ENCODE measurements at places on chromosomes 12 and 14. TPM values are rescaled to one million over a fixed set of nuclear protein-coding genes. Genes with fewer than 3 reads are reported as not detected.

- H3K36me3 ChIP-seq: peaks cover 61% of the 10 kb centered on the region
- no peaks in the 10 kb centered on the region for H3K27me3 ChIP-seq
- H3K4me3 ChIP-seq: no peak overlapping the region
- no peaks in the 10 kb centered on the region for H3K4me1 ChIP-seq
- no peak for DNase-seq
Observed at GRCh38 chr12:116718655-116719454, 19.0 kb downstream of the SPRING1 start.

- no peaks in the 10 kb centered on the region for H3K36me3 ChIP-seq
- H3K4me1 ChIP-seq: no peaks in the 10 kb centered on the region
- no peak overlapping the region for H3K27ac ChIP-seq
- H3K4me3 ChIP-seq: no peak overlapping the region
- no peak for DNase-seq
Observed at GRCh38 chr14:96756745-96757144, 40.4 kb upstream of the VRK1 start.

- peaks cover 6% of the 10 kb centered on the region for H3K4me1 ChIP-seq
- no peaks in the 10 kb centered on the region for H3K27me3 ChIP-seq
- H3K27ac ChIP-seq: no peak overlapping the region
- no peak overlapping the region for H3K4me3 ChIP-seq
- no peak for DNase-seq
Observed at GRCh38 chr12:110317911-110318310, 36.9 kb downstream of the ATP2A2 start.

- peaks cover 18% of the 10 kb centered on the region for H3K4me1 ChIP-seq
- peaks cover 7% of the 10 kb centered on the region for H3K36me3 ChIP-seq
- no peak for DNase-seq
- no peaks in the 10 kb centered on the region for H3K27me3 ChIP-seq
Observed at GRCh38 chr14:100374876-100375265, 51.7 kb downstream of the SLC25A47 start.

DNA sequence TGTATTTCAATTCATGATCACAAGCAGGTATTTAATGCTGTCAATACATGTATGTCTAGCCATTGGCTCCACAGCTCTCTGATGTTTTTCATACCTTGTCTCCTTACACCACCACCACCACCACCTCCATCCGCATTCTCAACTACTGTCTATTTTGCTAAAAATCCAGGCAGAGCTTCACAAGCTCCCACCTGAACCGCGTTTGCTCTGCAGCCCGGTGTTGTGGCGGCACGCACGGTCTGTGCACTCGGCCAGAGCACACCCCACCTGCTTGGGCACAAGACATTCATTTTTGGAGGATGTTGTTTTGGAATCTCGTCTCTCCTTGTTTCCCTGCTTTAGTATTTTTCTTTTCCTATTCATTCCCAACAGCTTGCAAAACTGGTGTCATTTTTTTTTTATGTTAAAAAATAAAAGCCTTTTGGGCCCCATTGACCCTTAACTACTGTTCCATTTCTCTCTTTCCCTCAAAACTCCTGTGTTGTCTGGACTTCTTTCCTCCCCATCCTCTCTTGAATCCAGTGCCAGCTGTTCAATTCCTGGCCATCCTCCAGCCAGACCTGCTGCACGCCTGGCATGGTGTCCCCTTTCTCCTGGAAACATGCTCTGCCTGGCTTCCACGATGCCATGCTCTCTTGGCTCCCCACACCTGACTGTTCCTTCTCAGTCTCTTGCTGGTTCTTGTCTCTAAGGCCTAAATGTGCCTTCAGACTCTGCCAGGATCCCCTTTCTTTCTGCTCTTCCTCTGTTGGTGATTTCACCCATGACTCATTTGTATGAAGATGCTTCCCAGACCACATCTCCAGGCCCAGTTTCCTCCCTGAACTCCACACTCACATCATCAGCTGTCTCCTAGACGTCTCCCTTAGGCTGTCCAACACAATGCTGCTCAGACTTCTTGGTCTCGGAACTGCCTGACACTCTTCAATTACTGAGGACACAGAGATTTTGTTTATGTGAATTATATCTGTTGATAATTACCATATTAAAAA lies 37.9 kb downstream of the PIWIL1 start:
- no peak overlapping the region for H3K27ac ChIP-seq
- H3K27me3 ChIP-seq: peaks cover 2% of the 10 kb centered on the region
- no peaks in the 10 kb centered on the region for H3K4me1 ChIP-seq
- H3K36me3 ChIP-seq: no peaks in the 10 kb centered on the region
- H3K4me3 ChIP-seq: no peak overlapping the region
- DNase-seq: no peak

GRCh38 chr12:94550964-94551363 lies 91.3 kb upstream of the CEP83 start:
- H3K4me1 ChIP-seq: no peaks in the 10 kb centered on the region
- no peak overlapping the region for H3K4me3 ChIP-seq
- no peak overlapping the region for H3K27ac ChIP-seq
- H3K36me3 ChIP-seq: no peaks in the 10 kb centered on the region
- no peak for DNase-seq

GRCh38 chr12:56296295-56296694 lies 3.8 kb downstream of the CS start:
- peaks cover 19% of the 10 kb centered on the region for H3K36me3 ChIP-seq
- peaks cover 15% of the 10 kb centered on the region for H3K4me1 ChIP-seq
- no peak overlapping the region for H3K27ac ChIP-seq
- H3K4me3 ChIP-seq: no peak overlapping the region
- no peak for DNase-seq
- no peaks in the 10 kb centered on the region for H3K27me3 ChIP-seq

GRCh38 chr12:43210485-43211192 lies 341.4 kb downstream of the ADAMTS20 start:
- no peaks in the 10 kb centered on the region for H3K4me1 ChIP-seq
- no peak overlapping the region for H3K4me3 ChIP-seq
- no peak overlapping the region for H3K27ac ChIP-seq
- no peak for DNase-seq

GRCh38 chr12:31742891-31743290 lies 14.1 kb upstream of the AMN1 start:
- no peaks in the 10 kb centered on the region for H3K36me3 ChIP-seq
- no peaks in the 10 kb centered on the region for H3K27me3 ChIP-seq
- DNase-seq: no peak
- no peak overlapping the region for H3K27ac ChIP-seq
- H3K4me3 ChIP-seq: no peak overlapping the region
- H3K4me1 ChIP-seq: no peaks in the 10 kb centered on the region

- H3K27ac ChIP-seq: no peak overlapping the region
- no peak overlapping the region for H3K4me3 ChIP-seq
- no peaks in the 10 kb centered on the region for H3K36me3 ChIP-seq
Observed at GRCh38 chr12:128042825-128043224, 224.1 kb upstream of the TMEM132C start.

DNA sequence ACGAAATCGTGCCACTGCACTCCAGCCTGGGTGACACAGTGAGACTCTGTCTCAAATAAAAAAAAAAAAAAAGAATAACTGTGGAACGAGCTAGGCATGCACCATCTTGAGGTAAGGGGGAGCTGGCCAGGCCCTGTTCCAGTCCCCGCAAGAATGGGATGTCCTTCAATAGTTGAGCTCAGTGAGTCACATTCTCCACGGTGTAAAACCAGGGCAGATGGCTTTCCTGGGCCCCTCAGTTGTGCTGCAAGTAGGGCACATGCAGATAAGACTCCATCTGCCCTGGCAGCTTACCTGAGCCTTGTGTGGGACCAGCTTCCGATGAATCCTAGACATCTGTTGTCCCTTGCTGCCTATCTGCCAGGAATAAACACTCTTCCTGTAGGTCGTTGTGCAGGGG lies 312.1 kb downstream of the VRK1 start:
- no peak overlapping the region for H3K27ac ChIP-seq
- DNase-seq: no peak
- no peaks in the 10 kb centered on the region for H3K27me3 ChIP-seq
- no peaks in the 10 kb centered on the region for H3K36me3 ChIP-seq
- H3K4me3 ChIP-seq: no peak overlapping the region

- DNase-seq: no peak
- no peaks in the 10 kb centered on the region for H3K27me3 ChIP-seq
- H3K36me3 ChIP-seq: no peaks in the 10 kb centered on the region
- H3K4me3 ChIP-seq: no peak overlapping the region
- no peak overlapping the region for H3K27ac ChIP-seq
- H3K4me1 ChIP-seq: no peaks in the 10 kb centered on the region
Observed at GRCh38 chr12:51318846-51319599, 5.0 kb downstream of the BIN2 start.

GRCh38 chr14:61733972-61734371 lies 28.2 kb upstream of the SNAPC1 start:
- no peak overlapping the region for H3K27ac ChIP-seq
- no peaks in the 10 kb centered on the region for H3K27me3 ChIP-seq
- H3K36me3 ChIP-seq: peaks cover 58% of the 10 kb centered on the region

- no peak for DNase-seq
- no peaks in the 10 kb centered on the region for H3K27me3 ChIP-seq
- H3K4me1 ChIP-seq: no peaks in the 10 kb centered on the region
- no peaks in the 10 kb centered on the region for H3K36me3 ChIP-seq
Observed at GRCh38 chr14:25233613-25234012, 183.7 kb upstream of the STXBP6 start.

DNA sequence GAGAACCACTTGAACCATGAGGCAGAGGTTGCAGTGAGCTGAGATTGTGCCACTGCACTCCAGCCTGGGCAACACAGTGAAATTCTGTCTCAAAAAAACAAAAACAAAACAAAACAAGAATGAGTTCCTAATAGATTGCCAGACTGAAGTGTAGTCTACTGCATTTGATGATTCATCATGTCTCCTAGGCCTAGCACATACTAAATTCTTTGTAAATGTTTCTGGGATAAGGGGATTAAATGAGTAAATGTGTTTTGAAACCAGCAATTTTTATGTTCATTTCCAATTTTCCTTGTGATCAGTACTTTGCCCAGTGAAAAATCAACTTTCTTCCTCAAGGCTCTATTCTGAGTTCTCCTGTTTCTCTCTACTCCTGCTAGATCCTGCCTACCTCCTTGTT lies 2.9 kb upstream of the DYRK2 start:
- no peak overlapping the region for H3K27ac ChIP-seq
- H3K27me3 ChIP-seq: no peaks in the 10 kb centered on the region
- DNase-seq: no peak
- H3K4me1 ChIP-seq: peaks cover 11% of the 10 kb centered on the region

- DNase-seq: no peak
- no peaks in the 10 kb centered on the region for H3K36me3 ChIP-seq
- no peaks in the 10 kb centered on the region for H3K4me1 ChIP-seq
- no peak overlapping the region for H3K27ac ChIP-seq
Observed at GRCh38 chr12:91074154-91074709, 16.4 kb upstream of the KERA start.

GRCh38 chr14:22561661-22562579 lies 27.1 kb downstream of the DAD1 start:
- H3K36me3 ChIP-seq: peaks cover 12% of the 10 kb centered on the region
- H3K27me3 ChIP-seq: no peaks in the 10 kb centered on the region
- peak overlapping the region; percentile 65 for H3K27ac ChIP-seq
- peaks cover 51% of the 10 kb centered on the region for H3K4me1 ChIP-seq
- DNase-seq: peak; percentile 52

- no peaks in the 10 kb centered on the region for H3K4me1 ChIP-seq
- no peak overlapping the region for H3K27ac ChIP-seq
- DNase-seq: no peak
- no peak overlapping the region for H3K4me3 ChIP-seq
- no peaks in the 10 kb centered on the region for H3K27me3 ChIP-seq
Observed at GRCh38 chr12:97335115-97335514, 127.5 kb upstream of the RMST start.

- DNase-seq: no peak
- no peaks in the 10 kb centered on the region for H3K27me3 ChIP-seq
- no peaks in the 10 kb centered on the region for H3K36me3 ChIP-seq
- H3K27ac ChIP-seq: no peak overlapping the region
- H3K4me1 ChIP-seq: no peaks in the 10 kb centered on the region
Observed at GRCh38 chr12:118311666-118312065, 61.0 kb downstream of the TAOK3 start.

GRCh38 chr12:51403159-51403558 lies 12.0 kb upstream of the GALNT6 start:
- no peak overlapping the region for H3K4me3 ChIP-seq
- peaks cover 90% of the 10 kb centered on the region for H3K4me1 ChIP-seq
- no peaks in the 10 kb centered on the region for H3K27me3 ChIP-seq
- no peaks in the 10 kb centered on the region for H3K36me3 ChIP-seq
- peak overlapping the region; percentile 83 for H3K27ac ChIP-seq

GRCh38 chr14:54867011-54867410 lies 35.6 kb downstream of the GCH1 start:
- no peak for DNase-seq
- no peaks in the 10 kb centered on the region for H3K4me1 ChIP-seq
- H3K27me3 ChIP-seq: no peaks in the 10 kb centered on the region

- H3K27ac ChIP-seq: no peak overlapping the region
- H3K27me3 ChIP-seq: peaks cover 5% of the 10 kb centered on the region
- peaks cover 12% of the 10 kb centered on the region for H3K4me1 ChIP-seq
- H3K36me3 ChIP-seq: no peaks in the 10 kb centered on the region
Observed at GRCh38 chr12:52212701-52213563, 20.1 kb upstream of the KRT7 start.

DNA sequence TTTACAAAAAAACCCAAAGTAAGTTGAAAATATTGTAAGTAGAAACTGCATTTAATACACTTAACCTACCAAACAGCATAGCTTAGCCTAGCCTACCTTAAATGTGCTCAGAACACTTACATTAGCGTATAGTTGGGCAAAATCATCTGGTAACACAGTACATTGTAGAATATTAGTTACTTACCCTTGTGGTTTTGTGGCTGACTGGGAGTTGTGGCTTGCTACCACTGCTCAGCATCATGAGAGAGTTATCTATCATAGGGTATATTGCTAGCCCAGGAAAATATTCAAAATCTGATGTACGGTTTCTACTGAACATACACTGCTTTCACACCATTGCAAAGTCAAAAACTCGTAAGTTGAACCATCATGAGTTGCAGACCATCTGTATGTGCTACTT lies 141.7 kb upstream of the GARIN6 start:
- H3K27ac ChIP-seq: no peak overlapping the region
- no peak for DNase-seq
- no peak overlapping the region for H3K4me3 ChIP-seq
- H3K36me3 ChIP-seq: no peaks in the 10 kb centered on the region
- H3K4me1 ChIP-seq: no peaks in the 10 kb centered on the region
- H3K27me3 ChIP-seq: no peaks in the 10 kb centered on the region

DNA sequence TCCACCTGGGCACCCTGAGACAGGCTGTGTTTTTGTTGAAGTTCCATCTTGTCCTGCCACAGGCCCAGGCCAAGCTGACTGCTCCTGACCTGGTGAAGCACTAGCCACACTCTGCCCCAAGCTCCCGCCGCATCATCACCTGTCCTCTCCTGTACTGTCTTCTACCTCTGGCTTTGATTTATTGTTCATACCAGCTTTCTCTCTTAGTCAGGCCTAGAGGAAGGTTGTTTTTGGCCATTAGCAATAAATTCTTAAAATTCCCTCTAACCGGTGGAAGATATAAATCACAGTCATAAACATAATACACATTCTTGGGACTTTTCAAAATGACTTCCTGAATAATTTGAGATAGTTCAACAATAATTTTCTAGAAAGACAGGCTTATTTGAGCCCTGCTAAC lies 169.4 kb downstream of the DAD1 start:
- DNase-seq: no peak
- H3K4me1 ChIP-seq: no peaks in the 10 kb centered on the region
- no peaks in the 10 kb centered on the region for H3K27me3 ChIP-seq
- H3K36me3 ChIP-seq: no peaks in the 10 kb centered on the region
- H3K27ac ChIP-seq: no peak overlapping the region

SPTB gene
- polyA plus RNA-seq: 2.9 TPM

ATF1 gene
- polyA plus RNA-seq: 35.3 TPM

OR2AP1 gene
- not detected for polyA plus RNA-seq

SLC25A21 gene
- 0.58 TPM for polyA plus RNA-seq

IFNG gene
- 0.13 TPM for polyA plus RNA-seq

FLRT2 gene
- polyA plus RNA-seq: 46.9 TPM

RILPL2 gene
- polyA plus RNA-seq: 1.7 TPM

BICDL1 gene
- 14.9 TPM for polyA plus RNA-seq

RFX4 gene
- polyA plus RNA-seq: 0.13 TPM

DIO2 gene
- polyA plus RNA-seq: 0.79 TPM
